Endodermal cell (in vitro differentiated cells): ENCODE measurements at places on chromosomes 16 and 17. TPM values are rescaled to one million over a fixed set of nuclear protein-coding genes. Genes with fewer than 3 reads are reported as not detected.

TEKT3 gene
- total RNA-seq = 1.2 and 1.6 TPM in 2 replicates

DNA sequence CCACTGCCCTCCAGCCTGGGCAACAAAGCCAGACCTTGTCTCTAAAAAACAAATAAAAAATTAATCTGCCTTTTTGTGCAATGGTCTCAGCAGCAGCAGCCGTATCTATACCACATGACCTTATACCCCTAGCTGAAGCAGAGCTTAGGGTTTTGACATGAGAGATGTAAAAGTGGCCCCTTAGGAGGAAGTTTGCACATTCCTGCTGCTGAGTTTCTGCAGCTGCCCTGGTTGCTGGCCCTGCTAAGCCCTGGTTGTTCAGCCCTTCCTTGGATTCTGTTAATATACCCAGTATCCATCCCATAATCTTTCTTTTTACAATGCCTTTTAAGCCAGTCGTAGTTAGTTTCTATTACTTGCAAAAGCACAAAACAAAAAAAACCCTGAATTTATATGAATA lies 33.0 kb upstream of the PRKCB start:
- DNase-seq = no peak

DNA sequence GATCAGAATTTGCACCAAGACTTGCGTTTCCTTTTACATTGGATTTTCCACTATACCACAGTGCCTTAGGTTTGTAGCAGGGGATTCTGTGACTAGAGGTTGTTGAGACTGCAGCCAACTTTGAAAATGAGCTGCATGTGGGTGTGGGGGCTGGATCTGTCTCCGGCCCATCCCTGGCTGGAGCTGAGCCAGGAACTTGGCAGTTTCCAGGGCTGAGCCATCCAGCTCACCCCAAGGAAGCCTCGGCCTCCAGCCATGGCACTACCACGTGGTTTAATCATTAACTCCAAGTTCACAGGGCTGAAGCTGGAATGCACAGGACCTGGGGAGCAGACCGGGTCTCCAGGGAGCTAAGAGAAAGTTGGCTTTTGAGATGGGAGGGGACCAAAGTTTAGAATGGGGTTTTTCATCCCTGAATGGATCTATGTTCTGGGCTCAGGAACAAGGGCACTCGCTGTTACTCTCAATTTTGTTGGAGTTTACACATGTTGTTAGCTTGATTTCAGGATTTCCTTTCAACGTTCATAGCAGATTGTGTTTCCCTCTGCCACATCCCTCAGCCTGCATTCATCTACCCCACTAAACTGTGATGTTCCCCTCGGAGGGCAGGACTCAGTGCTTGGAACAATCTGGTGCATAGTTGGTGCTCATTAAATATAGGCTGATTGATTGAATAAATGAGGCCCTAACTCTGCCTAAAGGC lies 42.3 kb upstream of the HNF1B start:
- peak; percentile 53 for DNase-seq

DNA sequence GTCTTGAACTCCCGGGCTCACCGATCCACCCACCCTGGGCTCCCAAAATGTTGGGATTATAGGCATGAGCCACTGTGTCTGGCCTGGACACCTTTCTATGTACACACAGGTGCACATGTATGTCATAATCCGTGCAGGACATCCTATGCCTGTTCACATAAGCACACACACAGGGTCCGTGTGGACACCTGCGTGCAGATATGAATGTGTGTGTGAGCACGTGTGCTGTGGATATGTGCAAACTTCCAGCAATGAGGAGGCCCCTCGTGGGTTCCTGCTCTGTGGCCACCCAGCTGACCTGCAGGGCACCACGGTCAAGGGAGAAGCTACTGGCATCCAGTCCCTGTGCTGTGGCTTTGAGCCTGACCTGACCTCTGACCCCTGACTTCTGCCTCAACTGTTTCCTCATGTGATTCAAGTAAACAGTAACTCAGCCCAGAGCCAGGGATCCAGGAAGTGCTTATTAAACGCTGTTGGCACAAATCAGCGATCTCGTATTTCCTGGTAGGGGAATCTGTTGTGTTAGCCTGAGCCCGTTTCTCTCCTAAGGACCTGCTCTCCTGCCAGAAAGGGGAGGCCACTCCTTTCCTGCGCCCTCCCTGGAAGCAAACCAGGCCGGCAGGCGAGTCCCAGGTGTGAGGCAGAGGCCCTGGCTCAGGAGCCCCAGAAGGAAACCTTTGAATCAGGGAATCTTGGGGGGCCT lies 6.5 kb downstream of the CPNE7 start:
- DNase-seq = no peak

GAS7 gene
- 13.7 and 14.7 TPM in 2 replicates for total RNA-seq

GRCh38 chr17:4180791-4181190 lies 37.8 kb downstream of the CYB5D2 start:
- DNase-seq = no peak

GRCh38 chr16:66728117-66728787 lies 23.2 kb downstream of the DYNC1LI2 start:
- no peak for DNase-seq

DNA sequence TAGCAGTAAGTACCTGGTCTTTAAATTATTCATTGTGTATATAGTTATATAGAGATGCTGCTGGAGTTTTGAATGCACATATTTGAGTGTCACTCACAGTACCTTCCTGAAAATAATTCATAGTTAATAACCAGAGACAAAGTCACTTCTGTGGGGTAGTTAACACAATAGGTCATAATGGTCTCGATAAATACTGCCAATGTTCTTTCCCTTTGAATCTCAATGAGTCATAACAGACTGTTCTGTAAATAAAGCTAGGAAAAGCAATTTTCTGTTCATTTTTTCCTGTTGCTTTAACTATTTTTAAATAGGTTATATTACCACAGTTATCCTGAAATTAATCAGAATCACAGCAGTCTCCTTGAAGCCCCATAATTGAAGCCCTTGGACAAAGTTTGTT lies 87.2 kb downstream of the MAP2K4 start:
- no peak for DNase-seq

DNA sequence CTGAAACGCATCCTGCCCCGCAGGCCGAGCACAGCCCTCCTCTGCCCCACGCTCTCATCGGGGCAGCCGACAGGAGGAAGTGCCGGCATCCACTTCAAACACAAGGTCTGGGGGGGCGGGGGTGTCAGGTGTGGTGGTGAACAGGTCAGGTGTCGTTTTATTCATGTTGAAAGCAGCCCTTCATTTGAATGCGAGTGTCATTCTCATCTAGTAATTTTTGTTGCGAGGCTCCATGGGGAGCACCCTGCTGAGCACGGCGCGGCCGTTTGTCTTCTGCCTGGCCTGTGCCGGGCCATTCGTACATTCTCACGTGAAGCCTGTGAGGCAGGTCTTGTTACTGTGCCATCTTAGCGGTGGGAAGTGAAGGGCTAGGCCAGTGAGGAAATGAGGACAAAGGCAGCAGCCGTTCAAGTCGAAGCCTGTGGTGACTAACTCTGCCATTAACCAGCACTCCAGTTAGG lies 1.9 kb downstream of the ACSF3 start:
- DNase-seq = no peak

NOL11 gene
- total RNA-seq = 23.0 to 49.2 TPM (median 48.3 TPM) in 3 replicates
